Dermis blood vessel endothelial cell (primary cell): ENCODE measurements at places on chromosomes 5 and 9. TPM values are rescaled to one million over a fixed set of nuclear protein-coding genes. Genes with fewer than 3 reads are reported as not detected.

The NDOR1 gene
- 3.4 and 5.8 TPM in 2 replicates for total RNA-seq

The GABRP gene
- 0.51 and 0.84 TPM in 2 replicates for total RNA-seq

The SLC34A1 gene
- not detected in 2 replicates for total RNA-seq

The ABCA1 gene
- 19.1 and 35.7 TPM in 2 replicates for total RNA-seq

The DPYSL3 gene
- 37.1 and 50.0 TPM in 2 replicates for total RNA-seq

The SNCAIP gene
- total RNA-seq, result 35.9 and 93.1 TPM in 2 replicates

The DDX4 gene
- 0.17 TPM in 1 of 2 replicates, not detected in the other for total RNA-seq

The COL15A1 gene
- 0.42 and 31.5 TPM in 2 replicates for total RNA-seq

The FLT4 gene
- total RNA-seq, result 341 and 471 TPM in 2 replicates

The C5orf52 gene
- not detected in 2 replicates for total RNA-seq

The CDH6 gene
- total RNA-seq, result 0.56 and 1.5 TPM in 2 replicates

The CD274 gene
- total RNA-seq, result 12.7 and 17.7 TPM in 2 replicates

The STK32A gene
- not detected in 2 replicates for total RNA-seq

The LRRC70 gene
- total RNA-seq, result 48.4 and 60.8 TPM in 2 replicates
